ENCODE measurements at places on chromosomes 4 and X. TPM values are rescaled to one million over a fixed set of nuclear protein-coding genes. Genes with fewer than 3 reads are reported as not detected.
A peak's percentile ranks its signal among the peaks of the same experiment; 100 is the strongest.

RAI2 gene
- 2.2 TPM for total RNA-seq

NIPAL1 gene
- 0.45 TPM for total RNA-seq

ZNF141 gene
- 19.7 TPM for total RNA-seq

CENPI gene
- total RNA-seq: 0.24 TPM

GABRE gene
- not detected for total RNA-seq

NRK gene
- total RNA-seq: not detected

- DNase-seq: no peak
Measured at GRCh38 chrX:42085836-42086235, 162.5 kb upstream of the CASK start.

DNA sequence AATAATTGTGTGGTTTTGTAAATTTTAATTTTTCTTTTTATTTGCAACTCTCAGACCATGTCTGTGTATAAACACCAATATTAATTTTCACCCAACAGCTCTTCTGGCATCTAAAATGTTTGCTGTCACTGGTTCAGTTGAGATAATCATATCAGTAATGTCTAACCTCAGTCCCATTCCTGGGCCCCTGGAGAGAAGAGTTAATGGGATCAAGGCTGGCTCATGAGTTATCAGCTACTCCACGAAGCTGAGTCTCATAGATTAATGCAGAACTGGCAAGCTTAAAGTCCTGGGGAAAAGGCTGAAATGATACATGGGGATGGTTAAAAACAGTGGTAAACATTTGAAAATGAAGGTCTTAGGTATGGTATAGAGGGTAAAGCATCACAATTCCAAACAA, 28.4 kb upstream of the TSPAN5 start:
- no peak for DNase-seq

- no peak for DNase-seq
Measured at GRCh38 chr4:168502861-168503260, 6.0 kb downstream of the PALLD start.

DNA sequence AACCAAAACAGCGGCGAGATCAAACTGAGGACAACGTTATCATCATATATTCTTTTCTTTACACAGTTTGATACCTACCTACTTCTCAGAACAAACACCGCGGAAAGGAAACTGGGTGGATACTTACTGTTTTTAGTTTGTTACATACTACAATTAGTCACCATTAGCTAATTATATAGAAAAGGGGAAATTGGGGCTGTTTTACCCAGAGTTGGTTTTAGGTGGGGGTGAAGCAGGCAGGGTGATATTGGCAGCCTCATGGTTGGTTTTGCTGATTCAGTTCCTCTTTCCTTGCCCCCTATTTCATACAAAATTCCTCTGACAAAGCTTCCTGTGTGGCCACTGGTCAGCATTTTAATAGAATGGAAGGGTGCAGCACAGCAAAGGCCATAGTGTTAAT, 77.8 kb downstream of the SORBS2 start:
- no peak for DNase-seq

DNA sequence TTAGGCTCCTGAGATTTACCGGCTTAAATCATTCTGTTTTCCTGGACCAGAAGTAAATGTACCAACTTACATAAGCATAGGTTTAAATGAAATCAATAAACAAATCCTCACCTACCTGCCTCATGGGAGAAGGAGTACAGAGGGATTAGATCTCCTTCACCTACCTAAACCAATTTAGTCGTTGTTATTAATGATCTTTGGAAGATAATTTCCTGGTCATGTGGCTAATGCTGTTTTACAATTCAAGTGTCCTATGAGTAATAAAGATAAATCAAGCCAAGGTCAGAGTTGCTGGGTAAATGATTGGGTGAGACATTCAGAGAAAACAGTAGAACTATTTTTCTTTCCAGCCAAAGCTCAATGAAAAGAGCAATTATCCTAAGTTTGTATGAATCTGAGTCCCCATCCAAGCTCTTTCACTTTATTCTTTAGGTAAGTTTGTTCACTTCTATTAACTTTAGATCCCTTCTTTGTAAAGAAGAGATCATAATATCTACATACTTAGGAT, 423.0 kb upstream of the FAM241A start:
- DNase-seq: no peak

GRCh38 chr4:84529169-84529751, 30.2 kb upstream of the NKX6-1 start:
- DNase-seq: peak; percentile 37

- DNase-seq: no peak
Measured at GRCh38 chr4:67052814-67053675, 492.3 kb downstream of the CENPC start.

DNA sequence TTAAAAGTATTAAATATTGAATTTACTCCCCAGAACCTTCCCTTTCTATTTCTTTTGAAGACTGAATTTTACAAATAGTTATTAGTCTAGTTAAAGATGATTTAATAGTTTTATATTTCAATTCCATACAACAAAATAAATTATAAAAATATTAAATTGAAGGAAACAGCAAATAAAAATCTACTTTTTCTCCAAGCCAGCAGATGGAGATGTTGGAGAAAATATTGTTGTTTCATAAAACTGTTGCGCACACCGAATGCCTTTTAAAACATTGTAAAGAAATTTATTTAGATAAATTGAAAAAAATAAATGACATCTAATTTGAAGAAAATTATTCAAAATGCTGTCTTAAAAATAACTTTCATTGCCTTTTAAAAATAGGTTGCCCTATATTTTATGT, 5.5 kb downstream of the GRIA2 start:
- DNase-seq: no peak

DNA sequence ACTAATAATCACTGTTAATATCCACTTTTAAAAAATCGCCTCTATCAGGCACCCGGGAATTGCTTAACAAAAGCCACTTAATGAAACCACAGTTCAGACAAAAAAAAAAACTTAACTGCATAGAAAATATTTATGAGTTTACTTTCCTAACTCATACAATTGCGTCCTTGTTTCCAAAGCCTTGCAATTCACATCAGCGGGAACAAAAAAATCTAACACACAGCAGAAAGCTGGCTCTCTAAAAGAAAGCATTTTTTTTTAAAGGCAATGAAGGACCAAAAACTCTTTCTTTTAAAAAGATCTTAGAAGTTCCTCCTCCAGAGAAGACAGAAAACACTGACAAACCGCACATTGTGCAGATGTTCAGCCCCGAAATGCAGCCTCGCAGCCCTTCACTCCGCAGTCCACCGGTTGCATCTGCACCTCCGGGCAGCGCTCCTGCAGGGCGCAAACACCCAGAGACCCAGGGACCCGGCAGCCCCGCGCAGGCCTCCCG, 812 bp downstream of the FAT1 start:
- DNase-seq: no peak

GRCh38 chr4:108166441-108167315, 2.1 kb downstream of the LEF1 start:
- peak; percentile 89 for DNase-seq

- no peak for DNase-seq
Measured at GRCh38 chr4:13322681-13323101, 161.4 kb downstream of the RAB28 start.

DNA sequence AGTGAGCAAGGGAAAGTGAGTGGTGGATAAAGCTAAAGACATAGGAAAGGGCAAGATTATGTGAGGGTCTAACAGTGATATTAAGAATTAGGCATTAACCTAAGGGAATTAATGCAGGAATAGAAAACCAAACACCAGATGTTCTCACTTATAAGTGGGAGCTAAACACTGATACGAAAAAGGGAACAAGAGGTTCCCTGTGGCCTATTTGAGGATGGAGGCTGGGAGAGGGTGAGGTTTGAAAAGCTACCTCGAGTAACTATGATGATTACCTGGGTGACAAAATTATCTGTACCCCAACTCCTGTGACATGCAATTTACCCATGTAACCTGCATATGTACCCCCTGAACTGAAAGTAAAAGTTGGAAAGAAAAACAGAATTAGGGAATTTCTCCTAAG, 79.0 kb downstream of the ANXA3 start:
- no peak for DNase-seq

DNA sequence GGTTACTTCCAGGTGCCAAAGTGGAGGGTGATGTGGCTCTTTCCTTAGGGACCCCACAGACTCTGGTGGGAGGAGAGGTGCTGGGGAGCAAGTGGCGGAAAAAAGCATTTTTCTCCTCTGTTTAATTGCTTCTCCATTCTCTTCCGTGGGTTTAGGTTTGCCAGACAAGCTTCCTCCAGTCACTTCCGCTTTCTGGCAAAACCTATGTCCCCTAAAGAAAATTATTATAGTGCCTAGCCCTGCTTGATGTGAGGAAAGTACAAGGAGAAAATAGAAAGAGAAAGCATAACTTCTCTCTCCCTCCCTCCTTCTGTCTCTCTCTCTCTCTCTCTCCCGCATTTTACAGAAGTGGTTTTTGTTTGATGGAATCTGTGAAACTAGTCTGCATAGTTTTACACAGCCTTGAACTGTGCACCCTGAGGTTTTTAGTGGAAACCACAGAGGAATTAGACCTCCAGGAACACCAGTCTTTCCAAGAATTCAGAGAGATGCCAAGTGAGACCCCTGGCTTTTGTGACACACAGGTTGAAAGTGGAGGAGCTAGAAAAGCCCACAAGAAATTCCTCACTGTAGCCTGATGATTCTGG, 231.1 kb upstream of the ANXA3 start:
- no peak for DNase-seq

DNA sequence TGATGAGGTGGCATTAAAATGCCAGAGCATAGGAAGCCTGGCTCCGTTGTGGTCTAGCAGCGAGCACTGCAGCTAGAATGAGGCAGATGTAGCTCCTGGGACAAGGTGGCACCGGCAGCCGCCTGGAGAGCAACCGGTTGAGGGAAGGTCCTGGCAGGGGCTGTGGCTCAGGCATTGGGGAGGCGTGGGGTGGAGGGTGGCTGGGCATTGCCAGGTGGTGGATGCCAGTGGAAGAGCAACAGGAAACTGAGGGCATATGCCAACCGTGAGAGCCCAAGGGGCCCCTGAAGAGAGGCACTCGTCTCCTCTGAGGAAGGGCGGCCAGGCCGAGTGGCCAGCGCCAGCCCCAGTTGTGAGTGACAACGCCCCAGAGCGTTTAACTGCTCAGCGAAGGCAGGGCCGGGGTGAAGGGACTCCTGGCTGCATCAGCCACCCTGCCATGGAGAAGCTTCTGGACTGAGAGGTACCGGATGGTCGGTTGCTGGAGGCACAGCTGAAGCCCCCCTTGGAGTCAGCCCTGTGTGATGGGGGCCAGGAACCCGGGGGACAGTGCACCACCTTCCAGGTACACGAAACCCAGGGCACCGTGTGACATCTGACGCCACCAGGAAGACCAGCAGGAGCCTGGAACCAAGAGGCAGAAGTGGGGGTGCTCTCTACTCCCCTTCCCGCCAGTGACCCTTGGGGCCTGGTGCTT, 13.2 kb upstream of the PDE6B start:
- no peak for DNase-seq

DNA sequence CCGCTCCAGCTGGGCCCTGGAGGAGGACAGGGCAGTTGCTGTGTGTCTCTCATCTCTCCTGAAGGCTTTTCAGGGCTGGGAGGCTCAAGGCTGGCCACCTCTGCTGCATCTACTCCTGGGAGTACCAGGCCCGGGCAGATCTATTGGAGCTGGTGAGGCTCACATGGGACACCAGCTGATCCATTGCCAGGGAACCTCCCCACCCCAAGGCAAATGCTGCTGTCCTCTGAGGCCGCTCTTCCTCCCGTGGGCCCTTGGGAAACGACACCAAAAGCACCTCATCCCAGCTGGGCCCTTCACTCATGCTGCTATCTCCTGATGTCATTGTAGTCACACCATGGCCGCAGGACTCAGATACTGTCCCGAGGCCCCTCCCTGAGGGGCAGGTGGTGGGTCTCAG, 3.6 kb downstream of the UBL4A start:
- no peak for DNase-seq

DNA sequence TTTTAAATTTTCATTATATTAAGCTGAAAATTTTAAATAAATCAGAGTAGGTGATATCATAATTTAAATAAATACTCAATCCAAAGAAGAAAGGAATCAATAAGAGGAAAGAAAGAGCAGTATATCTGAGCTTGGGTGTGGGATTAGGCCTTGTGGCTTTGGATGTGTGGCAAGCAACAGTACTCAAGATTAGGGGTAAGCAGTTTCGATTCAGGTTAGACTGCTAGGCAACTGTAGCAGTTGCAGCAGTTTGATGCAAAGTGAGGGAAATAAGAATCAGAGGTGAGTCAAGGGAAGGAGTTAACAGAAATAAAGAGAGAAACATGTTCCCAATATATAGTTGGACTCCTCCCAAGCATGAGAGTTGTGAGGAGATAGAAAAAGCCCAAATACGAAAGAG, 599.6 kb upstream of the KLHL4 start:
- no peak for DNase-seq

DNA sequence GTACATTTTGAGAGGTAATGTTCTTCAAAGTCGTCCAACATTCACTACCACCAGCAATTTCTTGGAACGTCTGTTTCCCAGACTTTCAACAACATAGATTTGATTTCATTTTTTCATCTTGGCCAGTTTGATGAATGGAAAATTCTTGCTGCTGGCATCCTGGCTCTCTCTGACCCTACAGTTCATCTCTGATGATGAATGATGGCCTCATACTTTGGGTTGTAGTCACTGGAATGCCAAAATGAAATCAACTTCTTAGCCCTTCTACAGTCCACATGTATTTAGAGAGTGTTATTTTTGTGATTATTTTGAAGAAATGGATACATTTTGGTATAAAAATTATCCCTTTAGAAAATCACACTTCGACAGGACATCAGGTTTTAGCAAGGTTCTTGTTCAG, 8.8 kb downstream of the CHST7 start:
- DNase-seq: no peak

GRCh38 chr4:1056671-1057402, 45.4 kb downstream of the FGFRL1 start:
- DNase-seq: no peak

GRCh38 chr4:76441881-76442280, 6.9 kb downstream of the SHROOM3 start:
- no peak for DNase-seq

- peak; percentile 18 for DNase-seq
Measured at GRCh38 chr4:153248641-153249198, 44.5 kb downstream of the TRIM2 start.

DNA sequence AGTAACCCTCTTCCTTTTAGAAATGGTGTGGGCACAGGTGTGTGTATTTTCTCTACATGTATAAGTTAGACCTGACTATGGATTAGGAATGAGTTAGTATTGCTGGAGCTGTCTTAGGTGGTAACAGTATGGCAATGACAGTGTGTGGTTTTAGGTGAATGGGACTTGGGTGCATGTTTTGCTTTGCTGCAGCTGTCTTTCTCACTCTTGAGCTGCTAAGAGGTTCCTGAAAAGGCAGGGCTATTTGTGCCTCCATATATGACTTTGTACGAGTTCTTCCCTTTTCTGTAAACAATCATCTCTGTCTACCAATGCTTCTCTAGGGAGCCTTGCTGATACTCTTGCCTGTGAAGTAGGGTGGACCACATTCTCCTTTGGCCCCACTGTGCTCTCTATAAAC, 234.8 kb upstream of the HHIP start:
- no peak for DNase-seq

GRCh38 chr4:116752027-116752426, 333.3 kb downstream of the TRAM1L1 start:
- DNase-seq: no peak

GRCh38 chrX:12245650-12246645, 107.7 kb downstream of the FRMPD4 start:
- DNase-seq: no peak

All from naive thymus-derived CD4-positive, alpha-beta T cell (primary cell).